ENCODE measurements at places on chromosomes 2 and 18.

GRCh38 chr2:218896501-218897393 lies 16.1 kb downstream of the WNT10A start:
- DNase-seq, result no peak

DNA sequence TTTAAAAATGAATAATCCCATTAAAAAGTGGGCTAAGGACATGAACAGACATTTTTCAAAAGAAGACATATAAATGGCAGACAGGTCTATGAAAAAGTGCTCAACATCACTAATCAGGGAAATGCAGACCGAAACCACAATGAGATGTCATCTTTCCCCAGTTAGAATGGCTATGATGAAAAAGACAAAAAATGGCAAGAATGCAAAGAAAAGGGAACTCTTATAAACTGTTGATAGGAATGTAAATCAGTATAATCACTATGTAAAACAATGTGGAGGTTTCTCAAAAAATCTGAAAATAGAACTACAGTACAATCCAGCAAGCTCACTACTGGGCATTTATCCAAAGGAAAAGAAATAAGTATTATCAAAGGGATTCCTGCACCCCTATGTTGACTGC lies 169.2 kb downstream of the METTL4 start:
- no peak for DNase-seq

DNA sequence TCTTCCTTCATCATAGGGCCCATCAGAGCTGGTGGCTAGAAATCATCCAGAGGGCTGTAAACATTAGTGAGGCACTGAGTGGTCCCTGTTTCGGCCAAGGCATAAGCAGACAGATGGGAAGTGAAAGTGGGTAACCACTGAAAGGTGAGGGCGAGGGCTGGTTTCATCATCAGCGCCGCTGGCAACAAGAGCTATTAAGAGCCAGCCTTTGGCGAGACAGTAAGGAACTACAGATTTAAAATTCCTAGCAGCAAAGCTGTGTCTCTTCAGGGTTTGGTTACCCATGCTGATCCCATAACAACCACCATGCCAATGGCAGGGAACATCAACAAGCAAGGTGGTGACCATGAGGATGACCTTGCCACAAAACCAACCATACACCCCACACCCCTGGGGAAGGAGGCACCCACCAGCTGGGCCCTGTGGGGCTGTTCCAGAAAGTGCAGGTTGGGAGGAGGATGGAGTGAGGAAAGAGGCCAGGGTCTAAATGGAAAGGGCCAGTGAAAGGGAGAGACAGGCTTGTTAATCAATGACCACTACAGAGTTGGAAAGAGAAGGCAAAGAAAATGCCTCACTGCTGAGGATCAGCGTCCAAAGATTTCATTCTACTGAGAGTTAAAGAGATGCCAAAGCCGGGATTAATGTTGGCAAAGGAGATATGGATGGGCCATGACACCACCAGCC lies 9.0 kb upstream of the SLC20A1 start:
- DNase-seq, result no peak

DNA sequence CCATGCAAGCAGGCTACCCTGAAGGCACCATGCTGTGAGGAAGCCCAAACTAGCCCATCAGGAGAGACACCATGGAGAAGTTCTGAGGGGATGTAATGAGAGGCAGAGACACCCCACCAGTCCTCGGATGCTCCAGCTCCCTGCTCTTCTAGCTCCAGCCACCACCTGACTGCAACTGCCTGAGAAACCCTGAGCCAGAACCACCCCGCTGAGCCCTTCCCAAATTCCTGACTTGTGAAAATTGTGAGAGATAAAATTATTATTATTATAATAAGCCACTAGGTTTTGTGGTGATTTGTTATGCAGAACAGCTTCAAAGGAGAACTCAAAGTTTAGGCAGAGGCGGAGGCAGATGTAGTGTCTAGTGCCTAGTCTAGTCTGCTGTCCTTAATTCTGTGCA lies 67.1 kb upstream of the HK2 start:
- DNase-seq, result no peak

DNA sequence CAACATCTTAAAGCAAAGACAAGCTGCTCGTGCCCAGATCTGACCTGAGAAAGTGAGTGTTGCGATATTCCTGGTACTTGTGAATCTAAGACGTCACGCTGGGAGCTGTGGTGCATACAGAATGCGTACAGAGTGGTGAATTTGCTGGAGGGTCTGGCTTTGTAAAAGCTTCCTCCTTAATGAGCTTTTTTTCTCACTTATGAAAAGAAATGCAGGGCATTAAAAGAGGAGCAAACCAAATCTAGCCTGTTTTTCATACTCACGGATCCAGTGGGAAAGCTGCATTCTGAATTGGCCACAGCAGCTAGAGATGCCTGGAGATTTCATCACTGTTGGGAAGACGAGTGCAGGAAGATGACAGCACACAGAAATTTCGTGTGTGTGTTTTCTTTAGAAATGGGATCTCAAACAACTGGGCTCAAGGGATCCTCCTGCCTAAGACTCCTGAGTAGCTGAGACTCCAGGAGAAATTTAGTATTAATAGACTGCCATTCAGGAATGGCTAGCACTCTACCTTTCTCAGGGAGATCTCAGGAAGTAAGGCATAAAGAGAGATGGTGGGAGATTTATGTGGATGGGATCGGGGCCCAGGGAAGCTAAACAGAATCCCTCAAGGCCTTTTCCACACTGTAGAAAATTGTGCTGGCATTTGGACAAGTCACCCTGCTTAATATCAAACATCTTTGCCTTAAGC lies 181.3 kb downstream of the ALPK2 start:
- DNase-seq, result no peak

DNA sequence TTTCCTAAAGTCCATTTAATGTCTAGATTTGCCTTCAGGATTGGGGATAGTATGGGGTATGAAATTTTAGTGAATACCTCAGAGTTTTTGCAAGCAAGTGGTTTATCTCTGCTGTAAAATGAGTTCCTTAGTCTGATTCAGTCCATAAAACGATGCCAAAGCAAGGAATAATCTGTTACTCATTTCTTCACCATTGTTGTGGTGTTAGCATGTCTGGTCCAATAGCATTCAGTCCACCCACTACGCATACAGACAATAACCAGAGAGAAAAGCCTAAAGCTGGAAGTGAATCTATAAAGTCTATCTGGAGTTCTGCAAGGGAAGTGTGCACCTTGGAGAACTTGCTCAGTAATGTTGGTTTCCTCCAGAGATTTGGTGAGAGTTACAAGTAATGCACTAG lies 12.9 kb upstream of the DPP4 start:
- no peak for DNase-seq

- DNase-seq, result no peak
These were observed 912 bp upstream of the FBXO11 start for GRCh38 chr2:47907039-47907781.

DNA sequence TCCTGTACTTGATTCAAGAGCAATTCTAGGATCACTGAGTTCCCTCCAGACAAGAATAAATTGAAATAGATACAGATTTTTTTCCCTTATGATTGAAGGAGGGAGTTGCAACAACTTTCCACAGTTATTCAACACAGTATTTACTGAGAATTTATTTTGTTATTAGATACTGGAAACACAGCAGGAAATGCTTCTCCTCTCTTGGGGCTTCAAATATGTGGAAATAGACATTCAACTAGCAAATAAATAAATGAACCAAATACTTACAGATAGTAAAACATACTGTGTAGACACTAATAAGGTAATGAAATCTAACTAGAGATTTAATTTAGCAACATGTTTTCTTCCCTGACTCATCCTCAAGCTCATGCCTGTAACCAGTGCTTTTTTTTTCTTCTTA lies 169.2 kb downstream of the LNPK start:
- DNase-seq, result no peak

- peak; percentile 58 for DNase-seq
These were observed 17.6 kb upstream of the ADI1 start for GRCh38 chr2:3536682-3537632.

DNA sequence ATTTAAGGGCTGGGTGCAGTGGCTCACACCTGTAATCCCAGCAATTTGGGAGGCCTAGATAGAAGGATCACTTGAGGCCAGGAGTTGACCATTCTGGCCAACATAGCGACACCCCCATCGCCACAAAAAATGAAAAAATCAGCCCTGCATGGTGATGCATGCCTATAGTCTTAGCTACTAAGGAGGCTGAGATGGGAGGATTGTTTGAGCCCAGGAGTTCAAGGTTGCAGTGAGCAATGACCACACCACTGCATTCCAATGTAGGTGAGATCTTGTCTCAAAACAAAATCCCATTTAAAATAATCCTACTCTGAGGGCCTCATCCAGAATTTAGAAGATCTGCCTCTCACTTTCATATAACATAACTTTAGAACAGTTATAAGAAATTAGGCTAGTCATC lies 2.7 kb upstream of the SERTAD2 start:
- no peak for DNase-seq

- no peak for DNase-seq
These were observed 543.0 kb upstream of the TNP1 start for GRCh38 chr2:217402761-217403383.

- DNase-seq, result no peak
These were observed 291.2 kb downstream of the ALPK2 start for GRCh38 chr18:58337686-58338085.

- no peak for DNase-seq
These were observed 71.1 kb downstream of the BIRC6 start for GRCh38 chr2:32427672-32428610.

DNA sequence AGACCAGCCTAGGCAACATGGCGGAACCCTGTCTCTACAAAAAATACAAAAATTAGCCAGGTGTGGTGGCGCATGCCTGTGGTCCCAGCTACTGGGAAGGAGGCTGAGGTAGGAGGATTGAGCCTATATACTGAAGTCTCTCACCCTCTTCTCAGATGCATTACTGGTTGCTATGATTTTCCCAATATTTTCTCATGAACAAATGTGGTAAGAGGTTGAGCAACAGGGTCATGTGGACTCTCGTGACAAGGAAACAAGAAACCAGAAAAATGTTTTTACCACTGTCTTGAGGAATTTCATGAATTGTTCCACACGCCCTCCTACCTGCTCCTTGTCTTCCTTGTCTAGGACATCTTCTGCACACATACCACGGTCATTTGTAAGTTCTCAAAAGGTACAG lies 12.4 kb downstream of the LMAN2L start:
- no peak for DNase-seq

GRCh38 chr2:15747603-15748471 lies 156.2 kb downstream of the DDX1 start:
- no peak for DNase-seq

DNA sequence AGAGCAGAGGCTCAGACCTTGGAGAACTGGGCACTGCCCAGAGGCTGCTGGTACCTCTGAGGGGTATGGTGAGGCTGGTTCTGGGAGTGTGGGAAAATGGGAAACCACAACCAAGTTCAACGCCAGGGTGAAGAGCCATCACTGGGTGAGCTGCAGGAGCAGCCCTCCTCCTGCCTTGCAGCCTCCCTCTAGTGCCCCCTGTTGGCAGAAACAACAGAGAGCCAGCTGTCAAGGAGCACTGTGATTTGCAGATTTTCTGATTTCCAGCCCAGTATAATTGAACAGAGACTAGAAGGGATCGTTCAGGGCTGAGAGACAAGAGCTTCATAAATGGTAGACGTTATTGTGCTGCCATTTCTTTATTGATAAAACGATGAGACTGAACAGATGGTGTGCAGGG lies 50.5 kb downstream of the MAPK4 start:
- DNase-seq, result no peak

DNA sequence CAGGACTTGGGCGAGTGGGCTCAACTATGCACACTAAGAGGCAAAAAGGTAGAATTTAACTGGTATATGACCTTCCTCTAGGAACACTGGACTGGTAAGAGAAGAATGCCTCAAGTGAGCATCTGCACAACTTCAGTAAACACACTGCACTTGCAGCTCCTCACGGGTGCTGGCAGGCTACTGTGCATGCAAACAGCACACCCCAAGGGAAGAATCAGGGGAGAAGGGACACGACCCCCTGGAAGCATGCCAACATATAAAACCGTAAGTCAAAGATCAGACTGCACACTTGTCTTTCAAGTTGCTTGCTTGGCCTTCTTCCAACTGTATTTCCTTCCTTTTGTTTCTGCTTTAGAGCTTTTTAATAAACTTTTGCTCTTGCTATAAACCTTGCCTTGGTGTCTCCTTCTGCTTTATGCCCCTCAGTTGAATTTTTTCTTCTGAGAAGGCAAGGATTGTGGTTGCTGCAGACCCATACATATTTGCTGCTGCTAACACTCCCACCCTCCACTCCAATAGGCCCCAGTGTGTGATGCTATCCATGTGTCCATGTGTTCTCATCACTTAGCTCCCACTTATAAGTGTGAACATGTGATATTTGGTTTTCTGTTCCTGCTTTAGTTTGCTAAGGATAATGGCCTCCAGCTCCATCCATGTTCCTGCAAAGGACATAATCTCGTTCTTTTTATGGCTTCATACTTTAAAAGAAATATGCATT lies 263.7 kb upstream of the SPOPL start:
- no peak for DNase-seq

- no peak for DNase-seq
These were observed 166.8 kb downstream of the DYSF start for GRCh38 chr2:71620116-71620515.

DNA sequence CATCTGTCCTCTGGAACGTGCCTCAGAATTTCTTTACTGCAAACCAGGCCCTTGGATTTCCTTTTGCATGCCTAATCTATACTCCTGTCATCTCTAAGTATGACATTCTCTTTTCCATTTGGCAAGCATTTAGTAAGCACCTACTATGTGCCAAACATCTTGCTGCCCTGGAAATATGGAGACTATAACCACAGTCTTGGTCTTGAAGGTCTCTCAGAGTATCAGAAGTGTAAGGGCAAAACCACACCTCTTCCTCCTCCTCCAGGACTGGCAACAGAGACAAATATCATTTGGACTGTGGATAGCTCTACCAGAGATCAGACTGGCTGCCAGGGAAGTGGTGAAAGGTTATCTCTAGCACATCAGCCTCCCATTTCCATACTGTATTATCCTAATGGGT lies 11.4 kb downstream of the DOCK10 start:
- no peak for DNase-seq

GRCh38 chr18:56570978-56571377 lies 67.4 kb downstream of the TXNL1 start:
- DNase-seq, result no peak

DNA sequence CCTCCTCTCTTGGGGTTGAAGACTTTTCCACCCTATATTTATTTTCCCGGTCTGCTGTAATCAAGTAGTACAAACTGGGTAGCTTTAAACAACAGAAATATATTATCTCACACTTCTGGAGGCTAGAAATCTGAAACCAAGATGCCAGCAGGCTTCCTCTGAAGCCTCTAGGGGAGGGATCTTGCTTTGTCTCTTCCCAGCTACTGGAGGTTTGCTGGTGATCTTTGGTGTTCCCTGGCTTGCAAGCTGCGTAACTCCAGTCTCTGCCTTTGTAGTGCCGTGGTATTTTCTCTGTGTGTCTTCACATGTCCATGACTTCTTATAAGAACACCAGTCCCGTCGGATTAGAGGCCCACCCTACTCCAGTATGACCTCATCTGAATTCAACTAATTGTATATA lies 44.4 kb downstream of the MYO3B start:
- DNase-seq, result no peak

Measured in D341Med (cell line).